HFFc6 (cell line): ENCODE measurements at places on chromosomes 5 and 9. TPM values are rescaled to one million over a fixed set of nuclear protein-coding genes. Genes with fewer than 3 reads are reported as not detected.

GRCh38 chr5:98721231-98721928 lies 52.1 kb upstream of the RGMB start:
- H3K27ac ChIP-seq: peak overlapping the region; percentile 46
- H3K4me3 ChIP-seq: no peak overlapping the region
- H3K4me1 ChIP-seq: peaks cover 20% of the 10 kb centered on the region
- H3K36me3 ChIP-seq: peaks cover 8% of the 10 kb centered on the region

GRCh38 chr5:76582230-76583162 lies 40.7 kb downstream of the F2RL2 start:
- H3K4me3 ChIP-seq: no peak overlapping the region
- no peaks in the 10 kb centered on the region for H3K36me3 ChIP-seq
- H3K27ac ChIP-seq: no peak overlapping the region
- no peaks in the 10 kb centered on the region for H3K4me1 ChIP-seq

DNA sequence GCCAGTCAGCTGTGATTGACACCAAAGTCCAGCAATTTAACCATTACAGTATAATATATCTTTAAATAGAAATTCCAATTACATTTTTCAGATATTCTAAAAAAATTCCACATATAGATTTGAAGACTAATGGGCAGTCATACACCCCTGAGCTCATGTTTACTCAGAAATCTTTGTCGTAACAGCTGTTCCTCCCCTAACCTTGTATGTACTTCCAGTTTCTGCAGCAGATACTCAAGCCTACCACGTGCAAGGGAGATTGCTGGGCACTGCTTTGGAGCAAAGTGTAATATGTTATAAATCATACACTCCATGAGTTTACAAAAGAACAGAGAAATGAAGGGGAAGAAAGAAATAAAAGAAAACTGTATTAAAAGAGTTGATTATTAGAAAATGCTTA lies 241.2 kb downstream of the TRIM32 start:
- DNase-seq: no peak
- H3K27me3 ChIP-seq: no peaks in the 10 kb centered on the region; the same call in 1 of the 2 replicates
- H3K4me1 ChIP-seq: no peaks in the 10 kb centered on the region
- no peaks in the 10 kb centered on the region for H3K36me3 ChIP-seq
- H3K4me3 ChIP-seq: no peak overlapping the region

DNA sequence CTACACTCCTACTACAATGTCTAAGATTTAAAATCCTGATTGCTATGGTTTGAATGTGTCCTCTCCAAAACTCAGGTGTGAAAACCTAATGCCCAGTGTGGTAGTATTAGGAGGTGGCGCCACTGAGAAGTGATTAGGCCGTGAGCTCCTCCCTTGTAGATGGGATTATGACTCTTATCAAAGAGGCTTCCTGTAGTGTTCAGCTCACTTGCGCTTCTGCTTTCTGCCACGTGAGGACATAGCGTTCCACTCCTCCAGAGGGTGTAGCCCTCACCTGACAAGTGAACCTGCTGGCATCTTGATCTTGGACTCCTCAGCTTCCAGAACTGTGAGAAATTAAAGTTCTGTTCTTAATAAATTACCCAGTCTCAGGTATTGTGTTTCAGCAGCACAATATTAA lies 33.0 kb upstream of the WHRN start:
- H3K27me3 ChIP-seq: peaks cover 8% of the 10 kb centered on the region
- no peak overlapping the region for H3K27ac ChIP-seq
- DNase-seq: no peak
- H3K4me3 ChIP-seq: no peak overlapping the region
- H3K4me1 ChIP-seq: peaks cover 12% of the 10 kb centered on the region; the same call in 1 of the 2 replicates

ACO1 gene
- total RNA-seq: 75.3 to 92.2 TPM (median 77.8 TPM) in 3 replicates

APBA1 gene
- total RNA-seq: 16.8 to 21.1 TPM (median 19.1 TPM) in 3 replicates
